A172 (cell line): ENCODE measurements at places on chromosomes 2 and 18.

GRCh38 chr2:37883518-37883917 is 41.6 kb upstream of the RMDN2 start:
- no peak for DNase-seq

DNA sequence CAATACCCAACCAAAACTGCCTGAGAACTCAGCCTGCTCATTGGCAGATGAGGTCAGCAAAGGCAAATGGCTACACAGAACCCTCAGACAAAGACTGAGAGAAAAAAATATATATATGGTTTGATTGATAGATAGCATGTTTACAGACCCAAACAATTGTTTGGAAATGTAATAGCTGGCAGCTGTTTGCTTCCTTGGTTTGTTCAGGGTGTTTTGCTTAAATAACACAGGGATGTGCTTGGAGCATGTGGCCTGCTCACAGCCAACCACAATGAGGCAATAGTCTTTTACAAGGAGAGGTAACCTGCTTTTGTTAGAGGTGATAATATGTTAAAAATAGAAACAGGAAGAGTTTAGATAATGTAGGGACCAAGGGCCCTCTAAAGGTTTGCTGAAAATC is 84.5 kb downstream of the PDK1 start:
- no peak for DNase-seq

DNA sequence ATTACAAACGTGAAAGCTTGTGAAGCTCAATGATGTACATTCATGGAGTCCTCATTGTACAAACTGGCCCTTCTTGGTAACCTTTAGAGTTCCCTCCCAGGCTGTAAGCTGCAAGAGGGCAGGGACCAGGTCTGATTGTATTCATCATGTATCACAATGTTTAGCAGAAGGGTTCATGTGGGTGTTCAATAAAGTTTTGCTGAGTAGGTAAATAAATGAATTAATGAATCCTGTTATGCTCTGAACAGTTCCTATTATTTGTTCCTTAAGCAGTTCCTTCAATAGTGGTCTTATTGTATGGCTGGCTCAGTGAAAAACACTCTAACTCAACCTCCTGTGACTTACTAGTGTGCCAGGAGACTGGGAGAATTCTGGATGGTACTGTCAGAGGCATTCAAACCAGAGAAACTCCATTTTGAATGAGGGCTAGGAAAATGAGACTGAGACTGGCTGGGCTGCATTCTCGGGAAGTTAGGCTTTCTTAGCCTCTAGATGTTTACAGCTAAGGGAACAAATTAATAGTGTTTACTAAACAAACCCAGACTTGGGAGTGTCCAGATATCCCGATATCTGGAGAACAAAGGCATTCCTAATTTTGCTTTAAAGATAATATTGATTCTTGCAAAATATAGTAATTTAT is 1.8 kb upstream of the ACVR1 start:
- DNase-seq: no peak

DNA sequence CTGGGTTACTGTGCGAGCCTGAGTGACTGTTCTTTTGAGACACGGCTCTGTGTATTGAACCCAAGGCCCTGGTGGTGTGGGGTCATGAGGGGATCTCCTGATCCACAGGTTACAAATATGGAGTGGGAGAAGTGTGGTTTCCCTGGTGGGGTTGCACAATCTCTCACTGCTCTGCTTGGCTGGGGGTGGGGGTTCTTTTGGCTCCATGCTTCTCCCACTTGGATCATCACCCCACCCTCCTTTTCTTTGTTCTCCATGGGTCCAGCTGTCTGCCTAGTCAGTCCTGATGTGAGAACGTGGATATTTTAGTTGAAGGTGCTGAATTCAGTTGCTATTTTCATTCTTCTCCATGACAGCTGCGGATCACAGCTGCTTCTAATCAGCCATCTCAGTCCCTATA is 37.8 kb downstream of the AGPS start:
- peak; percentile 2 for DNase-seq

- no peak for DNase-seq
Observed at GRCh38 chr2:238203973-238204683, 633 bp upstream of the ILKAP start.

DNA sequence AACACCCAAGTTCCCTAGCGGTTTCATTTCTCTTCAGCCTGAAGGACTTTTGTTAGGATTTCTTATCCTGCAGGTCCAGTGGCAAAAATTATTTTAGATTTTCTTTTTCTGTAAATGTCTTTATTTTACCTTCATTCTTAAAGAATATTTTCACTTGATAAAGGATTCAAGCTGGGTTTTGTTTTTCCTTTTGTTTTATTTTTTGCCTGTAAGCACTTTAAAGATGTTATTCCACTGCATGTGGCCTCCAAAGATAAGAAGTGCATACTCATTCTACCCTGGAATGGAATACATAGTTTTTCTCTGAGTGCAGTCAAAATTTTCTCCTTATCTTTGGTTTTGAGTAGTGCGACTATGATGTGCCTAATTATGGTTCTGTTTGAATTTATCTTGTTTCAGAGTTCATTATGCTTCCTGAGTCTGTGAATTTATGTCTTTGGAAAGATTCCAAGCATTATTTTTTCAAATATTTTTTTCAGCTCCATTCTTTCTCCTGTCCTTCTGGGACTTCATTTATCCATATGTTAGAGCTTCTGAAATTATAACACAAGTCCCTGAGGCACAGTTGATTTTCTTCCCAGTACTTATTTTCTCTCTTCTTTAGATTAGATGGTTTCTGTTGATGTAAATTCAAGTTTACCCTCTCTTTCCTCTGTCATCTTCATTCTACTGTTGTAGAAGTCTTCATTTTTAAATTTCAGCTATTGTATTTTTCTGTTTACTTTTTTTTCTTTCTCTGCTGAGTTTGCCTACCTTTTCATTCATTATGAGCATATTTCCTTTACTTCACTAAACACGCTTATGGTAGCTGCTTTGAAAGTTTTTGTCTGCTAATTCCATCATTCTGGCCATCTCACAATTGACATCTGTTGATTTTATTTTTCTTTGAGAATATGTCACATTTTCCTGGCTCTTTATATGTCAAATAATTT is 69.6 kb downstream of the MAPRE2 start:
- no peak for DNase-seq

DNA sequence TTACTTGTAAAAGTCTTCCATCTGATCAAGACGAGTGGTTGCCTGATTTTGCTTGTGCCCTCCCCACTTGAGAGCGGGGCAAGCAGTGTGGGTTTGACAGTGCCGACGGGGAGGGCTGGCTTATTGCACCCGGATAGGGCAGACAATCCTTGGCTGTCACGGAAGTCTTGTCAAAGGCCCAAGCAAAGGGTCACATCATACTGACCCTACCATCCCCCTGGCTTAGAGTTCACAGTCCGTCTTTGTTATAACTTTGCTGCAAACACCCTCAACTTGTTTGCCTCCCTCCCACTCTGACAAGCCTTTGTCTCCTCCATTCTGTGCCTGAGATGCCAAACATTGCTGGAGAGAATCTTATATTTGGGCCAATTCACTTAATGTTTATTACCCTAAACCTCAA is 165.9 kb upstream of the MSH6 start:
- DNase-seq: no peak

DNA sequence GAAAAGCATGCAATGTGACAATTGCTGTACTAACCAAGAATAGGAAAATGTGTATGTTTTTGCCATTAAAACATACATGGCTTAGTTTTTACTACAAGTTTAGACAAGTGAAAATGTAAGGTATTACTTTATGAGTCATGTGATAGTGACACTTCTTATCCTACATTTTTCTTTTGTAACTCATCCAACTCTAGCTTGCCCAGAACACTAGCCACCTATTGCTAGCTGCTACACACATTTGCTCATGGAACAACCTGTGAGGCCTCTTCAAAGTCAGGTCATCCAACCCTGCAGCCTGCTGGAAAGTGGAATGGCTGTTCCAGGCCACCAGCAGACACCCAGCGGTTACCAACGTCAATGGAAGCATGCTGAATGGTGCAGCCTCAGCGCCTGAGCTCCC is 1043.9 kb downstream of the TMEM182 start:
- DNase-seq: no peak

DNA sequence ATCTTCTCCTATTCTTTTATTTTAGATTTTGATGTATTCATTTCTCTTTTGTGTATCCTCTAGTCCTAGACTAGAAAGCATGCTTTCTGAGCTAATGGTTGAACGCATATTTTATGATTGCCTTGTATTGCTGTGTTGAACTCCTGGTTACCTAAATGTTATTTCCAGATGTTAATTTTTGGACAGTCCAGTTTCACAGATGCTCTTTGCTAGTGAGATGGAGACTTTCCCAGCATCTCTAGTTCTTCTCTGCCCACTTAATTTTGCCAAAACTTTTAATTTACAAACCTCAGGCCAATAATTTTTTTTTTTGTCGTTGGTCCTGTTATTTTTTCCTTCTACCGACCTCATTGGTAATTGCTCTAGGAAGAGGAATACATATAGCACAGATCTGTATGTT is 153.2 kb downstream of the HAUS1 start:
- DNase-seq: no peak

DNA sequence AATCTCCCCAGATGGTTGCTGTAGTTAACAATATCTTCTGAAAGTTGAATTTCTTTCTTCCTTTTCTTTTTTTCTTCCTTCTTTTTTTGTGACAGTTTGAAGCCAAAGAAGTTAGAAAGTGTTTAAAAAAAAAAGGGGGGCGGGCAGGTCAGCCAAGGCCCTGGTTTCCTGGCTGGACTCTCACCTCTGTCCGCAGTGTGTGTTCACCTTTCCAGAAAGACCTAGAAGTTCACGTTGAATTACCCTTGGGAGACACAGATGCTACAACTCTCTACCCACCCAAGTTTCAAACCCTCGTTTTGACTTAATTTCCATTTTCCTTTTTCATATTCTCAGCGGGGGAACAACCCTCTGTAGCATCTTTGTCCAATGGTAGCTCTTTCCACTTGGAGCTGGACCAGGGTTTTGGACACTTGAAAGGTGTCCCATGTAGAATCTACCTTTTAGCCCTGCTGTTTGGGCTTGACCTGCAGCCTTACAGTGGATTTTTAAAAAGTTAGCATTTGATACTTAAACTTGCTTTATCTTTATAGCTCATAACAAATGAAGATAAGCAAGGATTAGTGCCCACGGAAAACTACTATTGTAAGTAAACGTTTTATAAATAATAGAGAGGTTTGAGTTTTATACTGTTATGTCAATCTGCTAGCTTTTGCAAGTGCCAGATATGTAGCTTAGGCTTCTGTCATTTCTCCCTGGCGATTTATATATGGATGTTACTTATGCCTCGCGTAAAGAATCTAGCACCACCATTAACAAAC is 20.0 kb downstream of the MEP1B start:
- no peak for DNase-seq

DNA sequence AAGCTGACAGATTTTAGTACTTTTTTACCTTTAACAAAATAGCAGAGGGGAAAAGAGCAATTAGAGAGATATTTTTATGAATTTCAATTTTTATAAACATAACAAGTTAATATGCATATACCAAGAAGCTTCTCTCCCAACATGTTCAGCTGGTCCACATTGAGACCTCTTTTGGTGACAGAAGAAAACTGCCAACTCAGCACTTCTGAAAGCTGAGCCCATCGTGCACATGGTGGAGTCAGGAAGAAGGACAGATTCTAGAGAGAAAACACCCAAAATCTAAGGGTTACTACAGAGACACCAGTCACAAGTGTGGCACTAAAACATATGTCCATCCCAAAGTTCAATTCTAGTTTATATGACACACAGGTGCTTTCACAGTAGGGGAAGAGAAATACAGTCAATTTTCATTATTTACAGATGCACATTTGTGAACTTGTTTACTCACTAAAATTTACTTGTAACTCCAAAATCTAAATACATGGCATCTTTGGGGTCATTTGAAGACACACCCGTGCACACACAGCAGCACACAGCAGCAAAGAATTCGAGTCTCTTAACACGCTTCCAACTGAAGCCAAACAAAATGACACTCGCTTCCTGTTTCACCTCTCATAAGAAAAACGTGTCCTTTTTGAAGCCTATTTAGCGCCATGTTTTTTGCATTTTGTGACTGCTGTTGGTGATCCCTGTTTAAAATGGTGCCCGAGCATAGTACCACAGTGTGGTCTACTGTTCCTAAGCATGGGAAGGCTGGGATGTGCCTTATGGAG is 31.5 kb downstream of the STAT1 start:
- no peak for DNase-seq

- DNase-seq: no peak
Observed at GRCh38 chr2:3449086-3449485, 69.6 kb downstream of the TRAPPC12 start.

GRCh38 chr2:71716697-71717624 is 263.6 kb downstream of the DYSF start:
- peak; percentile 95 for DNase-seq

GRCh38 chr18:7678801-7679200 is 111.7 kb downstream of the PTPRM start:
- DNase-seq: no peak

DNA sequence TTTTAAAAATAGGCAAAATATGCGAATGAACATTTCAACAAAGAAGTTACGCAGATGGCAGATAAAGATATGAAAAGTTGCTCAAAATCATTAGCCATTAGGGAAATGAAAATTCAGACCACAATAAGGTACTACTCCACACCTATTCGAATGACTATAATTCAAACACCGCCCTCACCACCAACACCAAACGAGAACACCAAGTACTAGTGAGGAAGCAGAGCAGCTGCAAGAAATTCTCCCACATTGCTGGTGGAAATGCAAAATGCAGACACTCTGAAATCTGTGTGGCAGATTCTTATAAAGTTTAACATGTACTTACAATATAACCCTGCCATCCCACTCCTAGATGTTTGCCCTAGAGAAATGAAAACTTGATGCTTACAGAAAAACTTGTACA is 17.3 kb upstream of the PRKCE start:
- no peak for DNase-seq

- no peak for DNase-seq
Observed at GRCh38 chr2:120256651-120257000, 4.0 kb downstream of the RALB start.

DNA sequence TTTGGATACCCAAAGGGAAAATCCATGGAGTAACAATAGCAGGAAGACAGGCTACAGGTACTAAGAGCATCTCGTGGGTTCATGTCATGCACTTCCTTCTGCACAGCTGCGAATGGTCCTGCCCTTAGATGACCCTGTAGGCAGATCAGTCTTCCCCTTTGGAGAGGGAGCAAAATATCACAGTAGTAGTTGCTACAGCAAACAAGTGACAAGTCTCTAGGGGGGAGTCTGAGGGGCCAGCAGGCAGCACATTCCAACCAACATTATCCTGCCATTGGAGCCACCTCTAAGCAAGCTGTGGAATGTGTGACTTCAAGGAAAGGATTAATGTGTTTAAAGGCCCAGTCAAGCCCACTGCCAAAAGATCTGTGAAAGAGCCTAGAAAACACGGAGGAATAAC is 273.2 kb upstream of the PARD3B start:
- DNase-seq: no peak
